ENCODE measurements at places on chromosomes 2 and 18.

DNA sequence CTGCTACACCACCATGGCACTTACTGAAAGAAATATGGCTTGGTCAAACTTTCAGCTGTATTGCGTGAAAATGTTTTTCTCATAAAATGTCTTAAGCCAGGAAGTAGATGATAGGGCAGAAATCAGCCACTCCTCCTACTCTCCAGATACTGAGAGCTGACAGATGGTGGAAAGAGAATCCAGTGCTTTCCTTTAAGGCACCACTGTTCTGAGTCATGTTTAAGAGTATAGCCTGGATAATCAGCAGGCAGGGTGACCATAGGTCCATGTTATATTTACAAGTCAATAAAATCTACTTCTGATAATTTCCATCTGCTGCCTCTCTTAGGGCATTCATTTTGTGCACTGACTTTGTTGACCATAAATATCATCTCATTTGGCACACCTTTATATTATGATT is 21.9 kb downstream of the ARPC2 start:
- no peak for DNase-seq

GRCh38 chr2:233822781-233823730 is 31.3 kb downstream of the HJURP start:
- no peak for DNase-seq

DNA sequence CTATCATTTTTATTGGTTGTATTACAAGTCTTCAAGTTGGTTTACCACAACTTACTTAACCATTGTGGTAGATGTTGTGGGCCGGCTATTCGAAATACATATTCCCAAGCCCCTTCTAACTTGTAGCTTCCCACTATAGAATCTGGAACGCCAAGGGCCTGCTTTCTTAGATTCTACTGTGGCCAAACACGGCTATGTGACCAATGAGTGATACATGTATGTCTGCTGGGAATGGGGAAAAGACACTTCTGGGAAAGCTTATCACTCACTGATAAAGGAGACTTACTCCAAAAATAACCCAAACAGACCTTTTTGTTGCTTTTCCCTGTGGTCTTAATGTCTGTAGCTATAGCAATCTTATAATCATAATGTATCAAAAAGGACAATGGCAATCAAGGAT is 24.5 kb downstream of the STRN start:
- no peak for DNase-seq

GRCh38 chr18:50700245-50701165 is 119.3 kb downstream of the MRO start:
- no peak for DNase-seq

- DNase-seq, result no peak
Measured at GRCh38 chr18:26960911-26961310, 95.4 kb upstream of the AQP4 start.

DNA sequence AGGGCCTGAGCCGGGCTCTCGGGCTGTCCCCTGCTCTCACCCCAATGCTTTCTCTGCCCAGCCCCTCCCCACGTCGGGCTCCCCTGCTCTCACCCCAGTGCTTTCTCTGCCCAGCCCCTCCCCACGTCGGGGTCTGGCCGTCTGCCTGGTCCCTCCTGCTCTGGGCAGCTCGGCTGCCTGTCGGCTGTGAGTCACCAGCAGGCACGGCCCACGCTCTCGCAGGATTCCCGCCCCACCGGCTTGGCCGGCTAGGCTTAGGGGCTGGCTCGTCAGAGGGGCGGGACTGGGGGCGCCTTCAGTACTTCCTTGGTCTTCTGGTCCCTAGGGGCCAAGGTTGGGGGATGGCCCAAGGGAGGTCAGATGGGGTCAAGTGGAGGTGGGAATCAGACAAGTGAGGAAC is 3.3 kb downstream of the BOK start:
- peak; percentile 75 for DNase-seq

DNA sequence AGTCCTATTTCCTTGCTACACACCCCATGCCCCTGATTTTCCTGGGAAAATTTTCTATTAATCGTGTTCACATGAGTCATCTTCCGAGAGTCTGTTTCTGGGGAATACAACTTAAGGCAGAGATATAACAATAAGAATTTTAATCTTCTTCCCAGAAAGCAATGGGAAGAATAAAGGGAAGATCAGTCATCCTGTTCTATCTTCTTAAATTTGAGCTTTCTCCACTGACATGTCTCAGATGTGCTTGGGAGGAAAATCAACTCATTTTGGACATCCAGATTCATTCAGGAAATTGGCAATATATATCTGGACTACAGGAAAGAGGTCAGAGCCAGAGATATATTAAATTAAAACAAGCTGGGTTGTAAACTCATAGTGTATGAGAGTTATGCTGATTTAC is 62.3 kb upstream of the SPAG16 start:
- DNase-seq, result no peak

- DNase-seq, result no peak
Measured at GRCh38 chr2:138707392-138708074, 72.7 kb downstream of the NXPH2 start.

DNA sequence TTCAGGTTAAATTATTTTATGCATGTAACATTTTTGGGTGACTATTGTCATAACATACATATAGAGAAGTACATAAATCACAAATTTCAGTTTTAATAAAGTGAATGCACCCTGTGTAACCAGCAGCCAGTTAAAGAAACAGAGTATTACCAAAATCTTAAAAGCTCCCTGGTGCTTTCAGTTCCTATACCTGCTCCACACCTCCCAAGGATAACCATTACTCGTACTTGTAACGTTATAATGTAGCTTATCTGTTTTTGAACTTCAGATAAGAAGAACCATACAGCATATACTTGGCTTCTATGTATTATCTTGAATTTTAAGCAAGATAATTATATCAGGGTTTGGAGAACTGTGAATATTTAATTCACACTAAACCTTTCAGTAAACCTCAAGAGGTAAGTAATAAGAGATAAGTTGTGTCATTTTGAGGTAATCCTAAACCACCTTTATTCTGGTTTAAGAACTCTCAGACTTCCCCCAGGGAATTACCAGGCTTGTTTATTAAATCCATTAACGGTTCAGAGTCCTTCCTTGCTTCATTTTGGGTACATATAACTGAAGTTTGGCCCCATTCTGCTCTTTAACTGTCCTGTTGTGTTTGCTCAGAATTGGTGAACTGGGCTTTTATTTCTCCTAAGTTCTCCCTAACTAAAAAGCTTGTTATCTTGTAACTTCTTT is 58.6 kb downstream of the LCLAT1 start:
- no peak for DNase-seq

DNA sequence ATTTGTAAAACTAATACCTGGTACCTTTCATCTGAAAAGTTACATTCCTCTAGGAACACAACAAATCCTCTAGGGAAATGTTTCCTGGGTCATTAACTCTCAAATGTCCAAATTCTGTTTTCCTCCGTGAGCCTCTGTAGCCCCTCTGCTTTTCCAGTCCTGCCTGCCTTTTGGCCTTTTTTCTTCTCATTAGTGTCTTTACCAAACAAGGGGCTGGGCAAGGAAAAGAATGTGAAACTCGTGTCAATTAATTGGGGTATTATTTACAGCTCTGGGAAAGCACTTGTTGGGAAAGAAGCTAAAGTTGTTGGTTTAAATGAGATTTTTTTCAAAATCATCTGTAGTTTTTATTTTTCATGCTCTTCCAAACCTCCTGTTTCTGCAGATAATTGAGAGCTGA is 198.1 kb upstream of the NRP2 start:
- DNase-seq, result no peak

DNA sequence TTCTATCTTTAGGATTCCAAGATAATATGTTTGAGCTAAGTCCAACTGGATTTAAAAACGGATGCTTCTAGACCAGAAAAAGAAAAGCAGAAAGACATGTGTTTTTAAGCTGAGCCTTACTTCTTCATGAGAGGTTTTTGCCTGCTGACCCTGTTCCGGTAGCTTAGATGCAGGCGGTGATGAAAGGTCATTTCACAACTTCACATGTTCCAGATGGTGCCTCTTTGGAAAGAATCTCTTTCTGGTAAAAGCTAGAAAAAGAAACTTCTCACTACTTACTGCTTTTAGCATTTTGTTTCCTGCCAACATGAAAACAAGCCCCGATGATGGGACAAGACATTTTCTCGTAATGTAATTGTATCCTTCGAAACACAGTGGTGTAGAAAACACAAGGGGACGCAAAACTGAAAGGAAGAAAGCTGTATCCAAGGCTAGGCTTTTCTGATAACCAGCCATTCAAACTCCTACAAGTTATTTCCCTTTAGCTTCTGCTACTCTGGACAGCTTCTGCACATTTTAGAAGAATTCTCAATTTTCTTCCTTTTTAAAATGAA is 407.3 kb upstream of the LYPD1 start:
- no peak for DNase-seq

GRCh38 chr2:188949046-188949818 is 24.9 kb upstream of the COL3A1 start:
- DNase-seq, result no peak

DNA sequence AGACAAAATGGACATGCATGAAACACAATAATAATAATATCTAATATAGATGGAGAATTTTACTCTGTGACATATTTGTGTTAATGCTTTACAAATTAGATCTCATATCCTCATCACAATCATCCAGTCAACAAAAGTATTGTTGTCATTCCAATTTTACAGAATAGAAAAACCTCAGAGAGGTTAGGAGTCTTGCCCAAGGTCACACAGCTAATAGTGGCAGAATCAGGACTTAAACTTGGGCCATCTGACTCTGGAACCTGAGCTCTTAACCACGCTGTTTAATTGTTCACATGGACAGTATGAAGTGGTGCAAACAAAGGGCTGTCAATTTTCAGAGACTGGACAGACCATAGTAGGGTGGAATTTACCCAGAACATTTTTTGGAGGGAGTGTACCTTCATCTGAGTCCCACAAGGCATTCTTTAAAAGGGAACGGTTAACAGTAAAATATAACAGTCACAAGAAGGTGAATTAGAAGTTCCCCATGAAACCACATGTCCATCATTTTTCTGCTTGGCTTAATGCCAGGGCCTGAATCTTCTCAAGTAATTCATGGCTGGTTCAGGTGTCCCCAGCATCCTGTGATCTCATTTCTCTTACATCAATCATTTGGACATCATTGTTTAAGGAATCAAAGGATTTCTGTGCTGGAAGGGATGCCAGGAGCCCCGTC is 35.4 kb upstream of the CCDC93 start:
- no peak for DNase-seq

DNA sequence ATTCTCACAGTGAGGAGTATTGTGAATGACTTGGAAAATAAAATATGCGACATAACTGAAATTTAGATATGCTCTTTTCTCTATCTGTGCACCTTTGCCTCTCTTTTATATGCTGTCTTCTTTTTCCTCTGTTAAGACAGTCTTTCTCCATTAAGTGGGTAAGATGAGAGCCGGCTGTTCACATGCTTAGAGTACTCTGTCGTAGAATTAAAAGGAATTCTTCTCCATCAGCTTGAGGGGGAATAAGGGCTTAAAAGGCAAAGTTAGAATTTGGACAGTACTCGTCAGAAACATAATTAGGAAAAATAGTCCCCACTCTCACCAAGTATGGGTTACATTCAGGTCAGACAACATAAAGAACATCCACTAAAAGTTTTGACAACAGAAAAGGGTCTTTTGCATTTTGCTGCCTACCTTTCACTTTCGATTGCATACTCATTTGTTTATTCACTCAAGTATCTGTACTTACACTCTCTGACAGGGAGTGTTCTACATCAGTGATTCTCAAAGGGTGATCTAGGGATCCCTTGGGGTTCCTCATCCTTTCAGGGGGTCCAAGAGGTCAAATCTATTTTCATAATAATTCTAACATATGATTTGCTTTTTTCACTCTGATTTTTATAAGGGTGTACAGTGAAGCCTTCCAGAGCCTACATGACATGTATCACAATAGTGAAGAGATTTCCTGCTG is 48.0 kb downstream of the ARHGAP15 start:
- DNase-seq, result no peak

- DNase-seq, result no peak
Measured at GRCh38 chr2:28668880-28669279, 82.8 kb upstream of the PPP1CB start.

DNA sequence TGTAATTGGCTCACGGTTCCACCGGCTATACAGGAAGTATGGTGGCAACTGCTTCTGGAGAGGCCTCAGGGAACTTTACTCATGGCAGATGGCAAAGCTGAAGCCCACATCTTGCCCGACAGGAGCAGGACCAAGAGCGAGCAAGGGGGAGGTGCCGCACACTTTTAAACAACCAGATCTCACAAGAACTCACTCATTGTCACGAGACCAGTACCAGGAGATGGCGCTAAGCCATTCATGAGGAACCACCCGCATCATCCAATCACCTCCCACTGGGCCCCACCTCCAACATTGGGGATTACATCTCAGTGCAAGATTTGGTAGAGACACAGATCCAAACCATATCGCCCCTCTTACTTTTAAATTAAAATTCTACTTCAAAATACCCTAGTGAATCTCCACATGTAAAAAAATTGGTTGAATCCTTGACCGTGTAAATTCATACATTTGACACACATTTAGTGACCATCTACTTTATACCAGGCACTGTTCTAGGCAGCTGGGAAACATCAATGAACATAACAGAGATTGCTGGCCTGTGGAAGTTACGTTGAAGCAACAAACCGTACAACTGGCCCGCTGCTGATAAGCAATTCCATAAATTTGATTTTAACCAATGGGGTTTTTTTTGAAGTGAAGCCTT is 87.6 kb downstream of the ALPK2 start:
- DNase-seq, result no peak

DNA sequence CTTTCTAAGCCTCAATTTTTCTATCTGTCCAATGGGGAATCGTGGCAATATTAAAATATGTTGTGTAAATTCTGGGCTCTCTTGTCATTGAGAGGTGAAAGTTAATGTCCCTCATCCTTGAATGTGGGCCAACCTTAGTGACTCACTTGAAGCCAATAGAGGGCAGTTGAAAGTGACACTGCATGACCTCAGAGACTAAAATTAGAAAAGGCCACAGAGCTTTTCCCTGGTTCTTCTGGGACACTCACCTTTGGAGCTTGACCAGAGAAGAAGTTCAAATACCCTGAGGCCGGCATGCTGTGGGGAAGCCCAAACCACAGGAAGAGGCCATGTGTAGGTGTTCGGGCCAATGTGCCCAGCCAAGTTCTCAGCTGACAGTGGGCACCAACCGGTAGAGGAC is 24.1 kb upstream of the SIX2 start:
- no peak for DNase-seq

DNA sequence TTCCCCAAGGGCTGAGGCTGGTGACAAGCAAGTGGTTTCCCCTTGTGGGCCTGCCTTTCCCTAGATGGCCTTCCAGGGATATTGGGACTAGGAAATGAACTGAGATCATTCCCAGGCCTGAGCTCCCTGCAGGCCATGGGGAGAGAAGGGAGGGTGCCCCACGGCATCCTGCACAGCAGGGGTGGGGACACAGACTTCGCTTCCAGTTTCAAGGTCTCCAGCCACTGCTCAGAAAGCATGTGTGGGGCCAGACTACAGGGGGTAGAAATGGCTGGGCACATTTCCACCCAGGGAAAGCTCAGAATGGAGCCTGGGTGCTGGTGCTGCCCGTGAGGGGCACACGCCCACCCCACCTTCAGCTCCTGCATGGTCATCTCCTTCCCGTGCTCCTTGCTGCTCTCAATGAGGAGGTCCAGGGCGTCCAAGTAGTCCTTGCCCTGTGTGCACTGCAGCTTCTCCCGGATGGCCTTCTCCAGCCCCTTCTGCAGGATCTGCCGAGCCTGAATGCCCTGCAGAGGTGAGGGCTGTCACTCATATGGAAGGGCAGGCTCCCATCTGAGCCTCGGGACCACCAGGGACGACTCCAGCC is 13.2 kb downstream of the CYP26B1 start:
- DNase-seq, result no peak

- no peak for DNase-seq
Measured at GRCh38 chr2:149738767-149739166, 151.2 kb upstream of the MMADHC start.

GRCh38 chr2:151523850-151524249 is 114.1 kb downstream of the RIF1 start:
- DNase-seq, result no peak

- no peak for DNase-seq
Measured at GRCh38 chr18:36580874-36581750, 247.7 kb downstream of the TPGS2 start.
